Nephron progenitor cell (in vitro differentiated cells): ENCODE measurements at places on chromosomes 2 and 18.

DNA sequence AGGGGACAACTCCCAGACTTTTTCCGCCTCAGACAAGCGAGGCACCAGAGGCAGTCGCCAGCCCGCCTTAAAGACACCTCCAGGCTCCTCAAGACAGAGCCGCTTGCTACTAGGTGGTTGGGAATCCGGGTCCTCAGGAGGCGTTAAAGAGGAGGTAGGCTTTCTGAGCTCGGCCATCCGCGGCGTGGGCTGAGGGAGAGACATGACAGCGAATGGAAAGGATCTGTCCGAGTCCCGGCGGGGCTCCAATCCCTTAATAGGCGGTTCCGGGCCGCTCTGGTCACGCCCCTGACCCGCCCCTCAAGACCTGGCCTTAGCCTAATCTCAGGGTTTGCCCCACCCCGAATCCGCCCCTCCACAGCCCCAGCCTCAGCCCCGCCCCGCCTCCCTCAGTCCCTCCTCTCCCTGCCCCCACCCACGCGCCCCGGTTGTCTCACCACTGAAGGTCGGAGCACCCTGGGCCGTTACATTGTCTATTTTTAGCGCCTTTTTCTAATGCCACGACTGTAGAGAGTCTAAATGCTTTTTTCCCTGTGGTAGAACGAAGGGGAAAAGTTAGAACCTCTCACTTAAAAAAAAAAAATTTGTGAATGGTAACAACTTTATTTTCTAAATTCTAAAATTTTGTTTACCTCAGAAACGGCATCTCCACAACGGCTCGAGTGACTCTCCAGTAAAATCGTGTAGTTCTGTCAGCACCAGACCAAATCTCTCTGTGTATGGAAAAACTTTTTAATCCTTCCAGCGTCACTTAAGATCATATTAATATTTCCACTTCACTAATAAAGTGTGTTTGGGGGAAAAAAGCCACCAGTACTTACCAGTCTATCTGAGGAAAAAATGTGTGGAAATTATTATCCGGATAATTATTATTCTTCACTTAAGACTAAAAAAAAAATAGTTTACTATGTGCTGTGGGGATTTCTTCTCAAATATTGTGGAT lies at the start of gene RAD51AP2:
Gene RAD51AP2 (minus strand): TSS at position 229 of the 943 bp plus-strand sequence. CDS start 25 bp downstream, at position 204.
- H3K27ac ChIP-seq, result peak within 1 kb of the TSS; percentile 62
- H3K4me1 ChIP-seq, result peaks cover 27% of the 10 kb centered on the region
- peak within 1 kb of the TSS; percentile 85 for H3K4me3 ChIP-seq
- peak; percentile 94 for DNase-seq
- no peaks in the 10 kb centered on the region for H3K36me3 ChIP-seq

- no peak overlapping the region for H3K27ac ChIP-seq
- peaks cover 40% of the 10 kb centered on the region for H3K4me1 ChIP-seq
- H3K4me3 ChIP-seq, result no peak overlapping the region
- peak; percentile 39 for DNase-seq
- peaks cover 5% of the 10 kb centered on the region for H3K27me3 ChIP-seq
These were observed 118.7 kb downstream of the VAPA start for GRCh38 chr18:10032331-10033015.

DNA sequence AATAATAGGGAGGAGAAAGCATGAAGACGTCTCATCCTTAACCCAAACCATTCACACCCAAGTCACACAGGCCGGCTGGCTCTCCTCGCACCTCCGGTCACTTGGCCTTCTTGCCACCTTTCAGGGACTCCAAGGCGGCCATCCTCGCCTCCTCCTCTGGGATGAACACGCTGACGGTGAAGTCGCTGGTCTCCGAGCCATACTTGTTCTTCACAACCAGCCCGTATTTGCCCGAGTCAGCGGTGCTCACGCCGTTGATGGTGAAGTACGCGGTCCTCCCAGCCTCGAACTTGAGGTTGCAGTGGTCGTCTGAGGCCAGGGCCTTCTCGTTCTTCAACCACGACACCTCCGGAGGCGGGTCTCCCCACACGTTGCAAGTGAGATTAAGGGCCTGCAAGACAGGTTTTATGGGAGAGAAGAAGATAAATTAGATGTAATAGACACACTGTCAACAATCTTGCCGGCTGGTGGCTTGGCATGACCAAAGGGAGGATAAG lies 54.3 kb upstream of the LPIN2 start:
- DNase-seq, result no peak
- H3K4me3 ChIP-seq, result no peak overlapping the region
- H3K36me3 ChIP-seq, result no peaks in the 10 kb centered on the region

- H3K27me3 ChIP-seq, result no peaks in the 10 kb centered on the region
- H3K27ac ChIP-seq, result no peak overlapping the region
- peaks cover 7% of the 10 kb centered on the region for H3K36me3 ChIP-seq
These were observed 113.7 kb upstream of the SRD5A2 start for GRCh38 chr2:31694444-31694843.

DNA sequence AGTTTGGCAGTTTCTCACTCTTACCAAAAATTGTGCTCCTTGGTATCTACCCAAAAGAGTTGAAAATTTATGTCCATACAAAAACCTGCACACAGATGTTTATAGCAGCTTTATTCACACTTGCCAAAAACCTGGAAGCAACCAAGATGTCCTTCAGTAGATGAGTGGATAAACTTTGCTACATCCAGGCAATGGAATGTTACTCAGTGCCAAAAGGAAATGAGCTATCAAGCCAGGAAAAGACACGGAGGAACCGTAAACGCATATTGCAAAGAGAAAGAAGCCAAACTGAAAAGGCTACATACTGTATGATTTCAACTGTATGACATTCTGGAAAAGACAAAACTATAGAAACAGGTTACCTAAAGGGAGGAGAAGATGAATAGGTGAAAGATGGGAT lies 36.1 kb downstream of the TMEM163 start:
- peaks cover 24% of the 10 kb centered on the region for H3K4me1 ChIP-seq
- no peaks in the 10 kb centered on the region for H3K36me3 ChIP-seq
- H3K27me3 ChIP-seq, result peaks cover 8% of the 10 kb centered on the region
- no peak overlapping the region for H3K27ac ChIP-seq
- no peak for DNase-seq

DNA sequence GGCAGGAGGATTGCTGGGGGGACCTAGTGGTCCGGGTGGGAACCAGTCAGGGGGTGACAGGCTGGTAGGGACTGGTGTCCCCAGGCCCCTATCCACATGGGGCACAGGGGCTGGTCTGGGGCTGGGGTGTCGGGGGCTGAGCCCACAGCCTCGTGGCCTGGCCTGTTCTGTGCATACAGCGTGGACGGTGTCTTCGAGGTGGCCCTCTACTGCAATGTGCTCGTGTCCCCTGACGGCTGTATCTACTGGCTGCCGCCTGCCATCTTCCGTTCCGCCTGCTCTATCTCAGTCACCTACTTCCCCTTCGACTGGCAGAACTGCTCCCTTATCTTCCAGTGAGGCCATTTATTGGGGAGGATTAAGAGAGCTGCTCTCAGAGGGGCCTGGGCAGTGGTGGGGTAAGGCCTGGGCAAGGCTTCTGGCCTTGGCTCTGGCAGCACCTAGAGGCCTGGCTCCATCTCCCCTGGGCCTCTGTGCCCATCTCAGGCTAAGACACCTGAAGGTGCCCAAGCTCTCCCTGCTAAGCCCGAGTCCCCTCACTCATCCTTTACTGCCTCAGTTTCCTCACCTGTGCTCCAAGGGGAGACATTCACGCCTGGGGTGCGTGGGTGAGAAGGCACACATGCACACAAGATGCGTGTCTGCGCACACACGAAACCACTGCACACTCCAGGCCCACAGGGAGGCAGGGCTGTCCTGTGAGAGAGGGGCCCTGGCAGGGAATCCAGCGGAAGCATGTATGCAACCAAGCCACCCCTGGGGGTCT lies 1.9 kb downstream of the CHRNG start:
- H3K4me1 ChIP-seq, result peaks cover 55% of the 10 kb centered on the region
- H3K27ac ChIP-seq, result no peak overlapping the region
- DNase-seq, result no peak
- H3K27me3 ChIP-seq, result no peaks in the 10 kb centered on the region
- H3K4me3 ChIP-seq, result no peak overlapping the region
- H3K36me3 ChIP-seq, result peaks cover 30% of the 10 kb centered on the region

GRCh38 chr2:128016620-128017019 lies 11.2 kb downstream of the SAP130 start:
- no peak overlapping the region for H3K4me3 ChIP-seq
- no peak for DNase-seq
- peak overlapping the region; percentile 54 for H3K27ac ChIP-seq
- H3K36me3 ChIP-seq, result peaks cover 54% of the 10 kb centered on the region

- H3K4me3 ChIP-seq, result no peak overlapping the region
- peaks cover 58% of the 10 kb centered on the region for H3K4me1 ChIP-seq
- peaks cover 4% of the 10 kb centered on the region for H3K36me3 ChIP-seq
These were observed 1028.4 kb upstream of the PIK3C3 start for GRCh38 chr18:40926679-40927078.

GRCh38 chr2:41659758-41660157 lies 388.1 kb upstream of the PKDCC start:
- H3K27me3 ChIP-seq, result no peaks in the 10 kb centered on the region
- no peaks in the 10 kb centered on the region for H3K36me3 ChIP-seq
- H3K27ac ChIP-seq, result no peak overlapping the region
- DNase-seq, result no peak
- H3K4me1 ChIP-seq, result no peaks in the 10 kb centered on the region

- peaks cover 81% of the 10 kb centered on the region for H3K4me1 ChIP-seq
- H3K36me3 ChIP-seq, result no peaks in the 10 kb centered on the region
- H3K27me3 ChIP-seq, result peaks cover 56% of the 10 kb centered on the region
- no peak overlapping the region for H3K27ac ChIP-seq
These were observed 6.0 kb downstream of the ATP6V1B1 start for GRCh38 chr2:70941701-70942100.

DNA sequence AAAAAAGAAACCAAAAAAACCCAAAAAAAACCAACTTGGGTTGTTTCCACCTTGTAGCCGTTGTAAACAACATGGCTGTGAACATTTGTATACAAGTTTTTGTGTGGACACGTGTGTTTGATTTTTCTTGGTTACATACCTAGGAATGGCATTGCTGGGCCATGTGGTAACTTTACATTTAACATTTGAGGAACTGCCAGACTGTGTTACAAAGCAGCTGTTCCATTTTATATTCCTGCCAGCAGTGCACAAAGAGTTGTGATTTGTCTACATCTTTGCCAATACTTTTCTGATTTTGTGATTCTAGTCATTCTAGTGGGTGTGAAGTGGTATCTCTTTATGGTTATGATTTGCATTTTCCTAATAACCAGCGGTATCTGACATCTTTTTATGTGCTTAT lies 22.5 kb downstream of the LPIN1 start:
- H3K36me3 ChIP-seq, result peaks cover 96% of the 10 kb centered on the region
- H3K4me3 ChIP-seq, result no peak overlapping the region
- H3K27me3 ChIP-seq, result no peaks in the 10 kb centered on the region
- DNase-seq, result no peak

DNA sequence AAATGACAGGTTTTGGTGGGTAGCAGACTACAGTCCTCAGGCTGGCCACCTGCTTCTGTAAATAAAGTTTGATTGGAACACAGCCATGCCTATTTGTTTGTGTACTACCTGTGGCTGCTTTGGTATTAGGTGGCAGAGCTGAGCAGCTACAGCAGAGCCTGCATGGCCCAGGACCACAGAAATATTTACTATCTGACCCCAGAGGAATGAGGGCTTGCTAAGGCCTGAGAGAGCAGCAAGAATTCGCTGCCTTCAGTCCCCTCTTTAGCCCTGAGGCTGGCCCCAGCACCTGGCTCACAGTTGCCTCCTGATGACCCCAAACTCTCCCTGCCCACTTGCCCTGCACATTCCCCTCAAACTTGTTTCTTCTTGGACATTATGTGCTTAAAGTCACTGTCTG lies 32.5 kb downstream of the POLR1A start:
- no peak overlapping the region for H3K27ac ChIP-seq
- no peak for DNase-seq
- no peaks in the 10 kb centered on the region for H3K27me3 ChIP-seq
- no peak overlapping the region for H3K4me3 ChIP-seq
- peaks cover 19% of the 10 kb centered on the region for H3K4me1 ChIP-seq

GRCh38 chr2:12856934-12857601 lies 140.3 kb downstream of the TRIB2 start:
- no peak overlapping the region for H3K4me3 ChIP-seq
- no peak overlapping the region for H3K27ac ChIP-seq
- no peaks in the 10 kb centered on the region for H3K27me3 ChIP-seq
- DNase-seq, result no peak
- H3K36me3 ChIP-seq, result peaks cover 8% of the 10 kb centered on the region
- H3K4me1 ChIP-seq, result no peaks in the 10 kb centered on the region

DNA sequence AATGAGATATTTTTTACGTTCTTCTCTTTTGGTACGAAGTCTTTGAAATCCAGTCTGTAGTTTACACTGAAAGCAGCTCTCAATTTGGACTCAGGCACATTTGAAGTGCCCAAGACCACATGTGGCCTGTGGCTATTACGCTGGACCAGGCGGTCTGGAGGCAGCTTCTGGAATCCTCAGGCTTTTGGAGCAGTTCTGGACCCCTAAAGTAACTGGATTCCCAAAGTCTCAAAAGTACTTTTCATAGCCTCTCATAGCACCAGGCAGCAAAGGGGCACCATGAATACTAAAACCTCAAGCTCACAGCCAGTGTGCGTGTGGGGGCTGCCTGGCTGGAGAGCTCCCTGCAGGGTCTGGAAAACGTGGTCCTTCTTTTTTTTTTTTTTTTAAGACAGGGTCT lies 119.0 kb downstream of the SMAD7 start:
- H3K36me3 ChIP-seq, result no peaks in the 10 kb centered on the region
- H3K27me3 ChIP-seq, result peaks cover 3% of the 10 kb centered on the region
- no peak overlapping the region for H3K27ac ChIP-seq
- H3K4me1 ChIP-seq, result peaks cover 97% of the 10 kb centered on the region

GRCh38 chr2:74089816-74090745 lies 57.6 kb downstream of the BOLA3 start:
- no peak for DNase-seq
- H3K27me3 ChIP-seq, result peaks cover 2% of the 10 kb centered on the region
- peaks cover 16% of the 10 kb centered on the region for H3K4me1 ChIP-seq
- H3K4me3 ChIP-seq, result no peak overlapping the region

DNA sequence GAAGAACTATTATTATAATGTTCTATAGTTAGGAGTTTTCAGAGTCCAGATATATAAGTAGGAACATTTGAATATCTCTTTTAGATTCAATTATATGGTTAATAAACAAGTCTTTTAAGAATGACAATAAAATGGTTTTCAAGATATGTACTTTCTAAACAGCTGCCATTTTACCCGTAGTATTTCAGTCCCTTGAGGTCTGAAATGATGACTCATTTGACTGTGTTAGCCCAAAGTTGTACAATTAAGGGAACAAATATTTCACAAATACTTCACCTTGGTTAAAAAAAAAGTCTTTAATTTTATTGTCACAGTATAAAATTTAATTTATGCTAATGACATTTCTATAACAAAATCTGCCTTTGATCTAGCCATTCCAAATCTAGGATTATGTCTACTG lies 91.6 kb upstream of the TANK start:
- H3K4me3 ChIP-seq, result no peak overlapping the region
- H3K4me1 ChIP-seq, result peaks cover 2% of the 10 kb centered on the region
- no peak overlapping the region for H3K27ac ChIP-seq

- peaks cover 5% of the 10 kb centered on the region for H3K27me3 ChIP-seq
- H3K36me3 ChIP-seq, result no peaks in the 10 kb centered on the region
- no peak for DNase-seq
- peaks cover 30% of the 10 kb centered on the region for H3K4me1 ChIP-seq
- no peak overlapping the region for H3K27ac ChIP-seq
- no peak overlapping the region for H3K4me3 ChIP-seq
These were observed 3.2 kb upstream of the TGOLN2 start for GRCh38 chr2:85330839-85331636.

GRCh38 chr2:105411720-105412407 lies 13.0 kb upstream of the FHL2 start:
- no peak overlapping the region for H3K4me3 ChIP-seq
- no peak overlapping the region for H3K27ac ChIP-seq
- peaks cover 1% of the 10 kb centered on the region for H3K27me3 ChIP-seq
- H3K36me3 ChIP-seq, result no peaks in the 10 kb centered on the region
- no peak for DNase-seq
